NCI-H2081 (cell line): ENCODE measurements at places on chromosomes 5 and 9.

- DNase-seq: no peak
These were observed 1056.5 kb upstream of the EDIL3 start for GRCh38 chr5:85441156-85441555.

DNA sequence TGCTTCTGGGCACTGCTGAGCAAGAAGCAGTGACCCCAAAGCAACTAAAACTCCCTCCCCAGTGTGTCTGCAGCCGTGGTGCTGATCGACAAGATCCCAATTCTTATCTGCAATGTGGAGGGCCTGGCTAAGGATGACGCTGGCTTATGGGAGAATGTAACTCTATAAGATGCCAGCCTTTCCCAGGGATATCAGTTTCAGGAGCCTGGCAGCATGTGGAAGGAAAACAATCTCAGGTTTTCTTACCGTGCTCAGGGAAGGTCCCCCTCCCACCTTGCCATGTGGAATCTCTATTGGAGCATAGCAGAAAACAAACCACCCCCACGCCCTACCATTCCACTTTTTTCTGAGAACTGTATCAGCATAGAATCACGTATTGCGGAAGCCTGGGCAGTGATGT lies 87.7 kb upstream of the PTPN3 start:
- no peak for DNase-seq

DNA sequence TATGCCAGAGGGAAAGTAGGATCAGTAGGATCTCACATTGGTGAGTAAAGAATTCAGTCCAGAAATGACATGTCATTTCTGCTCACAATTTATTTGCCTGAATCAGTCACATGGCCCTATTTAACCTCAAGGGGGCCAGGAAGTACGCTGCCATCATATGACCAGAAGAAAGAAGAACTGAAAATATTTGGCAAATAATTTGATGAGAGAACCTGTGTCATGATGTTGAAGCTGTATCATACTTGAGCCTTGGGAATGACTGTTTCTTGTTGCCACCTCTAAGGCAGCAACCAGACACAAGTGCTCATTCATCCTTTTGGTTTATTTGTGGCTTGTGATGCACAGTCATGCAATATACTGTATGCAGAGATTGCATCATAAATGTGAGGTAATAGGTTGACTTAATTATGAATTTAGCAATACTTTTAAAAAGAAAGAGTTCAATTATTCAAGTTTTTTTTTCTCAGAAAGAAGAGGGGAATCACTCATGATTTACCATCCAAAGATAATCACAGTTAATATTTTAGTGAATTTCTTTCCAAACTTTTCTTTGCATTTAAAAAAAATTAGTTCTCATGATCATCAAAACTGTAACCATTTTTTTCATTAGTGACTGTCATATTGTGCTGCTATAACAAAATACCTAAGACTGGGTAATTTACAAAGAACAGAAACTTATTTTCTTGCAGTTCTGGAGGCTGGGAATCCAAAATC lies 8.2 kb upstream of the ZFYVE16 start:
- no peak for DNase-seq

- no peak for DNase-seq
These were observed 31.6 kb upstream of the ANKRD18A start for GRCh38 chr9:38652044-38652443.

- DNase-seq: no peak
These were observed 8.0 kb downstream of the TCF7 start for GRCh38 chr5:134122530-134122929.

DNA sequence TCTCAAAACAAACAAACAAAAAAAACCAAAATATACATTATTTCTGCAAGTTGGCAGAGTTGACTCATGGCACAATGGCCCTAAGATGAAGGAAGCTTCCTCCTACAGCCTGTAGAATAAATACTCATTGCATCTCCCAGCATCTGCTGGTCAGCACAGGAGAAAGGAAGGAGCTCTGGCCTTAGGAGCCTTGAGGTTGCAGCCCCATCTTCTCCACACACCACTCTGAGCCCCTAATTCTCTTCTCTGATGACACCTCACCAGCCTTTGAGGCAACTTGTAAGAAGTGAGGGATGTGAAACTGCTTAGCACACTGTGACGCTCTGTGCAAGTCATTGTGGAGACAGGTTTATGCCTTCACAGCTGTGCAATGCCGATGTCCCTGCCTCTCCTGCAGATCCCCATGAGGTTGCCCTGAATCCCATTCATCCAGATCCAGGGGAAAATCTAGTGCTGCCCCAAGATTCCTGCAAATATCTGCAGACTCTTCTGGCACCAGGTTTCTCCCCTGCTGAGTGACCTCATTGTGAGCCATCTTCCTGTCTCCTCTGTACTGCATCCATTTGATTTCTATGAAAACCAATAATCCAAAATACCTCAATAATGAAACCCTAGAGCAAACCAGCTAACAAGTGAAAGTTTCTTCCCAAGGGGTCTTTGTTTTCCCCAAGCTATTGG lies 65.3 kb upstream of the TGFBR1 start:
- no peak for DNase-seq
